ENCODE measurements at places on chromosomes 7 and 10.
A peak's percentile ranks its signal among the peaks of the same experiment; 100 is the strongest.

DNA sequence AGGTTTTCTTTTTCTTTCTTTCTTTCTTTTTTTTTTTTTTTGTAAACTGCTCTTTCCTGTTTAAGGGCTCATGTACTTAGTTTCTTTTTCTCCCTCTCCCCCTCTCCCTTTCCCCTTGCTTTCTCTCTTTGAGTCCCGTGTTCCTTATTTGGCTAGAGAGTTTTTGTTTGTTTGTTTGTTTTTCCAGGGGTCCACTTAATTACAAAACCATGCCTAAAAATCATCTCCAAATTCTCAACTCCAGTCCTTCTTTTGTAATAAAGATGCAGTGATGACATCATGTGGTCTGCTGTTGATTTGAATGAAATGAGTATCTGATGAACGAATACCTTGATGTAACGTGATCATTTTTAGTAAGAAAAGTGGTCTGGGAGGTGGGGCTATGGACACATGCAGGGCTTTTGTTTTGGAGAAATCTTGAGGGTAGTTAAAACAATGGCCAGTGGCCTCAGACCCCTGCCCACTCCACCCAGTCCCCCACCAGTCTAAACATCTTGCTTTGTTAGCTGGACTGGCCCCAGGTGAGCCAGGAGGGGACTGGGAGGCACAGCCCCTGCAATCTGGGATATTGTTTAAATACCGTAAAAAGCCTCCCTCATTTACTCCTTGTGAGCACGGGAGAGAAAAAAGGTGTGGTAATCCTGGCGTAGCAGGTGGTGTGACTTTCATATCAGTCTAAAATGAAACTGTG, 165.7 kb downstream of the LRMDA start:
- DNase-seq, result no peak

GRCh38 chr10:128567551-128567950, 441.3 kb upstream of the MKI67 start:
- no peak for DNase-seq

- DNase-seq, result no peak
Observed at GRCh38 chr7:106952658-106953231, 87.7 kb downstream of the PIK3CG start.

DNA sequence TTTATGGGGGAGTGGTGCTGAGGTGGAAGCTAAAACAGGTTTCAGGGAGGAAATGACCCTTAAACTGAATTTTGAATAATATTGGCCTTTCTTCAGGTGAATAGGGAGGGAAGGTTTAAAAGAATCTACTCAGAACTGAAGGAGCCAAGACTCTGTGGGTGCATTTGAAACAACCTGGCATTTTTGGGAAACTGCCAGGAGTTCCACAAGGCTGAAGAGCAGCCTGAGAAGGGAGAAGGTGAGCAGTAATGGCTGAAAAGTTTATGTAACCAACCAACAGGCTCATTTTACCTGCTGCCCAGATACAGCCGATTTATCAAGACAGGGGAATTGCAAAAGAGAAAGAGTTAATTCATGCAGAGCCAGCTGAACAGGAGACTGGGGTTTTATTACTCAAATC, 4.0 kb upstream of the PANK1 start:
- no peak for DNase-seq

- no peak for DNase-seq
Observed at GRCh38 chr10:58972576-58973234, 203.7 kb upstream of the PHYHIPL start.

DNA sequence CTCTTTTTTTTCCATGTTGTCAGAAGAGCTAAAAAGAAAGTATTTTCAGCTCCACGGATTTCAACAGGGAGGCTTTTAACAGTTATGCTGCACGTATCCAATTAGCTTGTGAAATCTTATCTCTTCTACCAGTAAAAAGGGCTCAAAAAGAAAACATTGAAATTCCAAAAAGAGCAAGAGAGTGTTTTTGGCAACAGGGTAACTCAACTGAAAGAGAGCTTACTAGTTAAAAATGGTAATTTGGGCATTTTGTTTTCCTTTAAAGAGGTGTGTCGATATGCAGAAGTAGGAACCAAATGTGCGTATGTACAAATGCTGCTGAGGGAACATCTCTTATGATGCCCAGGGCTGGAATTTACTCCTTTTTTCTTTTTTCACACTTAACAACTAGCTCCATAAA, 292.8 kb downstream of the PRKG1 start:
- no peak for DNase-seq

DNA sequence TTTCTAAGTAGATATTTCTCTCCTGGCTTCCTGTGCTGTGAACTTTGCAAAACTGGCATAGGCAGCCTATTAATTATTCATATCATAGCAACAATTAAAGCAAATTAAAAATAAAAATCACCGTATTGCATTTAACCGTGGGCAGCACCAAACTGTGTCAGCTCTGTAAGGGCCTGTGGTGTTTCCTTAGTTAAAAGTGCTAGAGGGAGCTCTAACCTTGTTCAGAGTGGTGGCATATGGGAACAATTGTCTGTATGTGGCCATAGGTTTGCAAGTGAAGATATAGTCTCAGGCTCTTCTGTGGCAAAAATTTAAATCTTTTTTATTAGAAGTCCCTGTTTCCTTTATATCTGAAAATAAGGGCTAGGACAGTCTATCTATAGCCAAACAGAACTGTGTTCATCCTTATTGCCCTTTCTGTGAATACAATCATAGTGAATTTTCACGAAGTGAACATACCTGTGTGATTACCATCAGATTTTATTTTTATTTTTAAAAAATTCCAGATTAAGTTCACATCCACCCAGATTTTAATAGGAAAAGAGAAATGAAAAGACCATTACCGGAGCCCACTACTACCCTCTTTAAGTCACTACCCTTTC, 92.6 kb downstream of the POLL start:
- DNase-seq, result peak; percentile 17

DNA sequence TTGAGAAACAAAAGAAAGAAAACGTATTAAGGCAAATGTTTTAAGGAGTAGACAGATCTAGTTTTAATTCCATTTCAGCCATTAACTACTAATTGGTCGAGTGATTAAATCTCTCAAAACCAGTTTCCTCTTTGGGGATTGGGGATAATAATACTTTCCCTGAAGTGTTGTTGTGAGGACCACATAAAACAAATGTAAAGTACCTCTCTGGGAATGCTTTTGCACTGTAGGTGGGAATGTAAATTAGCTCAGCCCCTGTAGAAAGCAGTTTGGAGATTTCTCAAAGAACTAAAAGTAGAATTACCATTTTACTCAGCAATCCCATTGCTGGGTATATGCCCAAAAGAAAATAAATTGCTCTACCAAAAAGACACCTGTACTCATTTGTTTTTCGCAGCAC, 36.0 kb upstream of the PPP1R3C start:
- DNase-seq, result no peak

DNA sequence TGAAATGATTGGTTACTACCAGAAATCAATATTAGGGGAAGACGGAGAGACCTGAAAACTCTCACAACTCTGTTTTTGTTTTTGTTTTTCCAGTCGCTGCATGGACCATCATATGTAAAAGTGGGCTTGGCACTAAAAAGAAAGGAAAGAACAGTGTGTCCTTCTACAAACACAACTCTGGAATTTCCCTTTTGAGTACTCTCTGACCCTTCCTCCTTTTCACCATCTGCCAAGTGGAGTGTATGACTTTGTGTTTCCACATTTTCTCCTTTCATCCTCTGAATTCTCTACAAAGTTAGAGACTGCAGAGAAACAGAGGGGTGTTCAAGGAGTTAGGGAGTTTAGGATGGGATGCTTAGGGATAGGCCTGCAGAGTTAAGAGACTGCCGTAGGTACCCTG, 92.0 kb downstream of the MDFIC start:
- no peak for DNase-seq

- no peak for DNase-seq
Observed at GRCh38 chr10:72355214-72355555, 466 bp upstream of the DNAJB12 start.

- no peak for DNase-seq
Observed at GRCh38 chr10:98411768-98412167, 3.2 kb downstream of the PYROXD2 start.

GRCh38 chr10:129102906-129103693, 363.9 kb upstream of the MGMT start:
- DNase-seq, result no peak

- DNase-seq, result no peak
Observed at GRCh38 chr7:131321656-131322055, 6.0 kb upstream of the MKLN1 start.

- no peak for DNase-seq
Observed at GRCh38 chr7:110347081-110347480, 743.8 kb upstream of the LRRN3 start.

DNA sequence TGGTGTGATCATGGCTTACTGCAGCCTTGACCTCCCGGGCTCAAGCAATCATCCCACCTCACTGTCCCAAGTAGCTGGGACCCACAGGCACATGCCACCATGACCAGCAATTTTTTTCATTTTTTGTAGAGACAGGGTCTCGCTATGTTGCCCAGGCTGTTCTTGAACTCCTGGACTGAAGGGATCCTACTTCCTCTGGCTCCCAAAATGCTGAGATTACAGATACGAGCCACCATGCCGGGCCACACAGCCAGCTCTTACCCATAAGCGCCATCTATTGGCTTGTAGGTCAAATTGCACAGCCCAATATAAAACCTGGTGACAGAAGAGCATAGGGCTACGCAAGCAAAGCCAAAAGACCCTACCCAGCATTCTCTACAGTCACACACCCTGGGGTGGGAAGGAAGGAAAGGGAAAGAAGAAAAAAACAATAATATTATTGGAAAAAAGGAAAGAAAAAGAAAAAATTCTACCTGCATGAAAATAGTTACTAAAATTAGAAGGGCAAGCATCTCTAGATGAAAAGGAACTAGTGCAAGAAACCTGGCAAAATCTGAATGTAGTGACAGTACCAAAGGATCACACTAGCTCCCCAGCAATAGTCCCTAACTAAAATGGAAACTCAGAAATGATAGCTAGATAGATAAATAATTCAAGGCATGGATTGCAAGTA, 29.4 kb upstream of the AMPH start:
- DNase-seq, result peak; percentile 53

DNA sequence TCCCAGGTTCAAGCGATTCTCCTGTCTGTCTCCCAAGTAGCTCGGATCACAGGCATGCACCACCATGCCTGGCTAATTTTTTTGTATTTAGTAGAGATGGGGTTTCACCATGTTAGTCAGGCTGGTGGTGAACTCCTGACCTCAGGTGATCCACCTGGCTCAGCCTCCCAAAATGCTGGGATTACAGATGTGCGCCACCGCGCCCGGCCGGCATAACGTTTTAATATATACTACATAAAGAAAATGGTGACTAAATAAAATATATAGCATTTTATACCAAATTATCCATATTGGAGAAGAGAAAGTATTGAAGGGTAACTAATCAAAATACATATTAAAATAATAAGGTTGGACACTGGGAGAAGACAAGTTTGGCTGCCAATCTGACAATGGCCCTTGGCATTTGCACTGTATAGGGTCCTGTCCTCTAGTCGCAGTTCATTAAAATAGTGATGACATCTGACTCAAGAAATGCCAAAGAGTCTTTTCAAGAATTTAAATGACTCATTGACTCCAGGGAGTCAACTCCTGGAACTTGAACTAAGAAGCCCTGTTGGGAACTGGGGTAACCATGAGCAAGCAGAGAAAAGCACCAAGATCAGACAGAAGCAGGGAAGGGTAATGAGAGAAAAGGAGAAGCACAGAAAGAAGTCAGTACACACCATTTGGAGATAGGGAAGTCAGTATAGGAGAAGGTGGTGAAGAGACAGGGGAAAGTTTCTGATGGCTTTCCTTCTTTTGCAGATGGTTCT, 91.1 kb downstream of the CH25H start:
- DNase-seq, result no peak

DNA sequence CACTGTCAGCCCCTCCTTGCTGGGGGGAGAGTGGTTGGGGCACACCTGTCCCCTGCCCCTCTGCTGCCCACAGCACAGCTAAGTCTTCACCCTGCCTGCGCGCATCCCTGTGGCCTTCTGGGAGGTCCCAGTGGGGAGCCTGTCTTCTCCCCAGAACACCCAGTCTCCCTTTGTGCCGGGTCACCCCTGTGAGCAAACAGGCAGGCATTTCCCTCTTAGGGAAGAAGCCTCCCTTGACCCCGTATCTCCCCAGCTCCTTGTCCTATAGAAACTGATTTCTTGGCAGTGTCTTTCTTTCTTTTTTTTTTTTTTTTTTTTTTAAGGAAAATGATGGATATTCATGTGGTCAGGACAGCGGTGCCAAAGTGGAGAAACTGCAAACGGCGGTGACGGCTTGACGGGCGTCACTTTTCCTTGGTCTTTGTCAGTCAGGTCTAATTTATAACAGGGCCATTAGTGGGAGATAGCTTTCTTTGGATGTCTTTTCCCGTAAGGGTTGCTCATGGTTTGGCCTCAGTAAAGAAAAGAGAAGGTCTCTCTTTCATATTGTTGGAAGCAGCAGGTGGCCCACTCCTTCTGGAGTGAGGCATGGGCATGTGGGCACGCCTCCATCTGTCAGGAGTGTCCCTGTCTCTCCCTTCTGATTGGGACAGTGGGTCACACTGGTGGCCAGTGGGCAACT, 115.3 kb downstream of the NKX6-2 start:
- DNase-seq, result no peak

DNA sequence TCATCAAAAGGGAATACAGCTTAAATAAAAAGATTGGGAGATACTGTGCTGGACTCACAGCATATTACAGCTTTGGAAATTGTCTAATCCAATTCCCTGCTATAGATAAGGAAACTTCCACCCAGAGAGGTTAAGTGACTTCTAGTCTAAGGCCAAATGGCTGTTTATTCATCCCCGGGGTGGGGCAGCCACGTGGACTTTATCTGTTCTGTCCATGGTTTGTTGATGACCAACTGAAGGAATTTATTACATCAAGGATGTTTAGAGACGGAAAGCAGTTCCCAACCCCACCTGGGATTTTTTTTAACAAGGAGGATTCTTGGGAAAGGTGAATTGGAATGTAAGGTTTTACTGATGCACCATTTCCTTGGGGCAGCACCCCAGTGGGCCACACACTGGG, 88.6 kb downstream of the ATXN7L1 start:
- DNase-seq, result no peak

- DNase-seq, result no peak
Observed at GRCh38 chr7:95367606-95368005, 28.6 kb downstream of the PON3 start.

- no peak for DNase-seq
Observed at GRCh38 chr7:140610204-140611165, 30.1 kb downstream of the DENND2A start.

DNA sequence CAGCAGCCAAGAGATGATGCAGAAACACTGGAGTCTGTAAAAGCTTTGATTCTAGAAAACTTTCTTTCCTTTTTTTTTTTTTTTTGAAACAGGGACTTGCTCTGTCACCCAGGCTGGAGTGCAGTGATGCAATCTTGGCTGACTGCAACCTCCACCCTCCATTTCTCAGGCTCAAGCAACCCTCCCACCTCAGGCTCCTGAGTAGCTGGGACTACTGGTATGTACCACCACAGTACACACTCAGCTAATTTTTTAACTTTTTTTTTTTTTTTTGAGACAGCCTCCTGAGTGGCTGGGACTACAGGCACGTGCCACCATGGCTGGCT, 17.0 kb upstream of the BAG3 start:
- DNase-seq, result no peak

DNA sequence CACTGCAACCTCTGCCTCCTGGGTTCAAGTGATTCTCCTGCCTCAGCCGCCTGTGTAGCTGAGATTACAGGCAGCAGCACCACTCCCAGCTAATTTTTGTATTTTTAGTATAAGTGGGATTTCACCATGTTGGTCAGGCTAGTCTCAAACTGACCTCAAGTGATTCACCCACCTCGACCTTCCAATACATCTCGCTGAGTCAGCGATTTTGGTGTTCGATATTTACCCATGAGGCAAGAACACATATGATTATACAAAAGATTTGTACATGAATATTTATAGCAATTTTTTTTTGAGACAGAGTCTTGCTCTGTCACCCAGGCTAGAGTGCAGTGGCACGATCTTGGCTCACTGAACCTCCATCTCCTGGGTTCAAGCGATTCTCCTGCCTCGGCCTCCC, 19.8 kb downstream of the PNLIP start:
- DNase-seq, result no peak

All from GM12865 (cell line).